ENCODE measurements at places on chromosomes 4 and X.
A peak's percentile ranks its signal among the peaks of the same experiment; 100 is the strongest.

DNA sequence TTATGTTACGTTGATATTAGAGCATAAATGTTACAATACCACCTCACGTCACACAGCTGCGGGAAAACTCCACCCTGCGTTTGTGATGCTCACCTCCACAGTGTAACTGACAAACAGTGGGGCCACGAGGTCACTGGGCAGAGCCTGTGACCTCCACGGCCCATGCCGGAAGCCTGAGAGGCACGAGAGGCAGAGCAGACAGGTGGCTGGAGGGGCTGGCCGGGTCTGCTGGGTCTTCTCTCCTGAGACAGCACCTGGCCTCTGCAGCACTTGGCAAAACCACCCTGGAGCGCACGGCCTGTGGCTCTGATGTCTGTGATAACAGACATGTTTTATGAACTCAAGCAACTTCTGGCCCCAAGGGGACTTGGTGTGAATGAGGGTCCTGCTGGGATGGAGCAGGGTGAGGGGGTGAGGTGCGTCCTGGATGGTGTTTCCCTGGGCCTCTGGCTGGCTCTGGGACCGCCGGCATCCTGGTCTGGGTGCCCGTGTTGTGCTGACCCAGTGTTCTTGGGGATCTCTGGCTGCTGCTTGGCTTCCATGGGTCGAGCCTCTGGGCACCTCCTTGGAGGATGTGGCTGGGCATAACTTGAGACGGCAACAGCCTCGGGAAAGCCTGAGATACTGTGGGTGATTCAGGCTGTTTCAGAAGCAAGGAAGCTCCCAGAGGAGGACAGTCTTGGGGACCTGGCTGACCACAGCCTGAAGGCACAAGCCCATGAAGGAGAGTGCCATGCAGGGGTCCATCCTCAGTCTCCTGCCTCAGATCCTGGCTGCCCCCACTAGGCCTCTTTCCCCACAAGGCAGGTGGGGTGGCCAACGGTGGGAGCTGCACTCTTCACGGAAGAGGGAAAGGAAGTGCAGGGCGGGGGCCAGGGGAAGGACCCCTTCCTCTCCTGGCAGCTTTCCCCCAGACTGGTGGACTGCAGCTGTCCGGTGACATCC, 19.7 kb downstream of the RNF212 start:
- no peak for DNase-seq

DNA sequence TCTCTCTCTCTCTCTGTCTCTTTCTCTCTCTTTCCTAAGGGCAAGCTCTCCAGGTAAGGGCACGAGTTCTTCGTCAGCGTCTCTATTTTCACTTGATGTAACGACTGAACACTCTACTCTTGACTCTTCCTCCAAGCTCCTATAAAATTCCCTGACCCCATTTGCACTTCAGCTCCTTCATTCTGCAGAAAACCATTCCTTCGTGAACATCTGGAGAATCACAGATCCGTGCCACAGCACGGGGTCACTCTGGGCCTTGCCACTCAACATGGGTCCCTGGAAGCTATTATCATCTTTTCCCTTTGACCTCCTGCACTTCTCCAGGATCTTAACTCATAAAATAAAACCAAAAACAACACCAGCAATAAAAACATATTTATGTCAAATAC, 112.0 kb upstream of the LNX1 start:
- DNase-seq: no peak

- DNase-seq: peak; percentile 2
These were observed 11.7 kb upstream of the GAGE10 start for GRCh38 chrX:49291615-49292337.

DNA sequence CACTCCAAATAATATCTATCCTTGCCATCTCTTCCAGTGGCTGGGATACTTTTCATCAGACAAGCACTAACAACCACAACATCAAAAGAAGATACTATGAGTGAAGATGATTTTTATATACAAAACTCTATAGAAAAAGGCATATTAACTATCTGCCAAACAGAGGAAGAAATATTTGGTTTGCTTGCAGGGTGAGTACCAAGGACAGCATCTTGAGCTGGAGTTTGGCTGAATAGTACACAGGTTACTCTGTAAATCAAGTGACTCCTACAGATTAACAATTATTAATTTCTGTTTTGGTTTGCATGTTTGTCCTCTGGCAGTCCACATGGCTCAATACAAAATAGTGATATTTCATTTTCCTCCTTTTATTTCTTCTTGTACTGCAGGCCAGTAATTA, 248.0 kb downstream of the RBMX2 start:
- no peak for DNase-seq

DNA sequence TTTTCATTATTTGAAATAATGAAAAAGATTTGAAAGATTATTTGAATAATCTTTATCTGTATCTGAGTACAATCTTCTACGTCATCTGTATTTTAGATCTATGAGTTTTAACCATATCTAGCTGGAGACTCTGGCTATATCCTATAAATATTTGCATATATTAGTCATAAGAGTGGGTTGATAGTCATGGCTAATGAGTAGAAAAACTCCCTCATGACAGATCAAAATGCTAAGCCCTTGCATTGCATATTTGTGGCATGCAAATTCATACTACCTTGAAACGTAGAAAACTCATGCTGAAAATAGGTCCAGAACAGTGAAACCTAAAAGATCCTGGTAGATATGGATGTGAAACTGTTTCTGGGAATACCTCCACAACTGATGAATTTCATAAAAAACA, 291.3 kb downstream of the GALNTL6 start:
- no peak for DNase-seq

DNA sequence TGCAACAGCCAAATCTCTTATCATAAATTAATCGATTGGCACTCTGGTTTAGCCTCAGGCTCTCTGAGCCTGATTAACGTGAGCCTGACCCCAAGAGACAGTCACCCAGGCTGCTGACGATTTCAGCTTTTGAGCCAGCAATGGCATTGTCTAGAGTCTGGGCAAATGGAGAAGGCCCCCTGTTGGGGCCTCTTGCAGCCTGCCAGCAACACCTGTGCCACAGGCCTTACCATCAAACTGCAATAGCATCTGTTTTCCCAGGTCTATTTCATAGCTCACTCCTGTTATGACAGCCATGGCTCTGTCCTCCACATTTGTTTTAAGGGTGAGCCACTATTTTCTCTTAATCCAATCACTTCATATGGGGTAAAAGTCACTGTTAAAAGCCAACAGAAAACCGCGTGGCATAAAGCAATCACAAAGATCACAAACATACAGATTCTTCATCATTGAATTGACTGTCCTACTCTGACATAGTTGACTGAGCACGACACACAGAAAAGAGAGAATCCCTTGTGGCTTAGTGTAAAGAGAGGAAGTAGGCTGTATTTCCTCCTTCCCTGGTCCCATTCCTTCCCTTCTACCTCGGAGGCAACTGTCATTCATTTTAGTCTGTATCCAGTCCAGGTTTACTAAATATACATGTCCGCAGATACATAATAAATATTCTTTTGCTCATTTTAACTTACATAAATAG, 47.8 kb downstream of the SLC9A7 start:
- peak; percentile 82 for DNase-seq

GRCh38 chr4:13461191-13461905, 22.8 kb downstream of the RAB28 start:
- no peak for DNase-seq

DNA sequence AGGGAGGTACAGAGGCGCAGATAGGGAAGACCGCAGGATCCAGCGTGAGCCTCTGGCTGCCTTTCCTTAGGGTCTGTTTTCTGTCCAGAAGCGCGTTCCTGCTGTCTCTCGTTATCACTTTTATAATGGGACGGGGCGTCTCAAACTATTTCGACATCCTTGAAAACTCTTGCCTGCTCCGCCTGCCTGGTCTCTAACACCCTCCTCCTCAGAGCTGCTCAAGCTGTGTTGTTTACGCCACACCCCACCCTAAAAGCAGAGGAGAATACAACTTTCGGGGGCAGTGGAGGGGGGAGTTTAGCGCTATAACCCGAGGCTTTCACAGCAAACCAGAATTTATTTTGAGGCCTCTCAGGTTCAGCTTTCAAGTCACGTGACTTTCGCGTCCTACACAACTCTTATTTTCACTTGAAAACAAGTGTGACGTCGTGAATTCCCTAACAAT, 646 bp upstream of the FAM3A start:
- DNase-seq: no peak

Measured in NCI-H345 (cell line).